Heart right ventricle (tissue), 16 donors: ENCODE measurements at places on chromosomes 1 and 21. TPM values are rescaled to one million over a fixed set of nuclear protein-coding genes. Genes with fewer than 3 reads are reported as not detected.
A peak's percentile ranks its signal among the peaks of the same experiment; 100 is the strongest.

The U2AF1 gene
- total RNA-seq = 12.4 TPM

The ADAMTSL4 gene
- 34.1 TPM for total RNA-seq

The IFI44 gene
- 15.0 TPM for total RNA-seq

The DYRK3 gene
- total RNA-seq = 13.8 TPM

The PDE4B gene
- 46.3 TPM for total RNA-seq

The FCRLA gene
- not detected for total RNA-seq

The MAP3K7CL gene
- total RNA-seq = 3.0 TPM

The C4BPB gene
- 0.57 TPM for total RNA-seq

The GPR3 gene
- total RNA-seq = 0.34 TPM

The SPEN gene
- total RNA-seq = 28.7 TPM

The CHIT1 gene
- total RNA-seq = not detected

The SH2D5 gene
- total RNA-seq = not detected

DNA sequence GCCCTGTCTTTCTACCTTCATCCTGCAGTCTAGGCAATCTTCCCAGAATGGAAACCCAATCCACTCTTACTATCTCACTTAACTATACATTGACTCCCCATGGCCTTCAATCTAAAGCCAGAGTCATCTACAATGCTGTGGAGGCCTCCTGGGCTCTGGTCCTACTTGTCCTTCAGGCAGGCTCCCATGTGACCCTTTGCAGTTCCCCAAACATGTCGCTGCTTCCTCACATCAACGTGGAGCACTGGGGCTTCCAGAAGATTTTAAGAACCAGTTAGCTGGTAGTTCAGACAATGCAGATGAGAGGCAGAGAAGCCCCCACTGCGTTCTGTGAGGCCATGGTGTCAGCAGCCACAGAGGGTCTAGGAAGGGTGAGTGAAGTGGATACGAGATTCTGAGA lies 18.6 kb downstream of the LYPD8 start:
- no peak overlapping the region for H3K4me3 ChIP-seq
- no peaks in the 10 kb centered on the region for H3K36me3 ChIP-seq
- DNase-seq = no peak

- H3K4me3 ChIP-seq = no peak overlapping the region
- no peak overlapping the region for H3K27ac ChIP-seq
- H3K27me3 ChIP-seq = no peaks in the 10 kb centered on the region
- DNase-seq = no peak
- H3K36me3 ChIP-seq = no peaks in the 10 kb centered on the region
These were observed 89.4 kb upstream of the B3GALT2 start for GRCh38 chr1:193275773-193276172.

- H3K27me3 ChIP-seq = no peaks in the 10 kb centered on the region
- H3K4me1 ChIP-seq = no peaks in the 10 kb centered on the region
- DNase-seq = no peak
- no peak overlapping the region for H3K4me3 ChIP-seq
- no peak overlapping the region for H3K27ac ChIP-seq
- H3K36me3 ChIP-seq = no peaks in the 10 kb centered on the region
These were observed 317.1 kb downstream of the DPYD start for GRCh38 chr1:97603776-97604175.

DNA sequence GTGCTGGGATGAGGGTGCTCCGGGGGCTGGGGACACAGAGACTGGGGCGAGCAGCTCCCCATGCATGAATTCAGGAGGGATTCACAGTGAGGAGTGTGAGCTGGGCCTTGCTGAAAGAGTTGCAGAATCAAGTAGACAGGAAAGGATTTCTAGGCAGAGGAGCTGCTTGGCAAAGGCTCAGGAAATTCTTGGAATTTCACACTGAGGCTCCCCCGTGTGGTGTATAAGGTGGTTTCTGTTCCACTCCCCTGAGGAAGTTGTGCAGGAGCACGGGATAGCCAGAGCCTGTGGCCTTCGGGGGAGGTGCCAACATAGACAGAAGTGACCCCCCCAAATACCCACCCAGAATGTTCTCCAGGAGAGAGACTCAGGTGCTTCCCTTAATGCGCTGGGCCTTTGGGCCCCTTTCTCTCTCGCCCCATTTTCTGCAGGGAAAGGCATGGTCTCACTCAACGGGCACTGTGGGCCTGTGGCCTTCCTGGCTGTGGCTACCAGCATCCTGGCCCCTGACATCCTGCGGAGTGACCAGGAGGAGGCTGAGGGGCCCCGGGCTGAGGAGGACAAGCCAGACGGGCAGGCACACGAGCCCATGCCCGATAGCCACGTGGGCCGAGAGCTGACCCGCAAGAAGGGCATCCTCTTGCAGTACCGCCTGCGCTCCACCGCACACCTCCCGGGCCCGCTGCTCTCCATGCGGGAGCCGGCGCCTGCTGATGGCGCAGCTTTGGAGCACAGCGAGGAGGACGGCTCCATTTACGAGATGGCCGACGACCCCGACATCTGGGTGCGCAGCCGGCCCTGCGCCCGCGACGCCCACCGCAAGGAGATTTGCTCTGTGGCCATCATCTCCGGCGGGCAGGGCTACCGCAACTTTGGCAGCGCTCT lies 58.5 kb upstream of the ACTL8 start:
- no peaks in the 10 kb centered on the region for H3K27me3 ChIP-seq
- no peak overlapping the region for H3K27ac ChIP-seq
- DNase-seq = peak; percentile 19

DNA sequence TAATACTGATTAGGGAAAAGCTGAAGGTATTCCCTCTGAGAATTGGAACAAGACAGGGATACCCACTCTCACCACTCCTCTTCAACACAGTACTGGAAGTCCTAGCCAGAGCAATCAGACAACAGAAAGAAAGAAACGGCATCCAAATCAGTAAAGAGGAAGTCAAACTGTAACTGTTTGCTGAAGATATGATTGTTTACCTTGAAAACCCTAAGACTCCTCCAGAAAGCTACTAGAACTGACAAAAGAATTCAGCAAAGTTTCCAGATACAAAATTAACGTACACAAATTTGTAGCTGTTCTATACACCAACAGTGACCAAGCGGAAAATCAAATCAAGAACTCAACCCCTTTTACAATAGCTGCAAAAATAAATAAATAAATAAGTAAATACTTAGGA lies 78.6 kb downstream of the EXTL2 start:
- no peaks in the 10 kb centered on the region for H3K36me3 ChIP-seq
- H3K27me3 ChIP-seq = no peaks in the 10 kb centered on the region
- H3K4me1 ChIP-seq = no peaks in the 10 kb centered on the region

DNA sequence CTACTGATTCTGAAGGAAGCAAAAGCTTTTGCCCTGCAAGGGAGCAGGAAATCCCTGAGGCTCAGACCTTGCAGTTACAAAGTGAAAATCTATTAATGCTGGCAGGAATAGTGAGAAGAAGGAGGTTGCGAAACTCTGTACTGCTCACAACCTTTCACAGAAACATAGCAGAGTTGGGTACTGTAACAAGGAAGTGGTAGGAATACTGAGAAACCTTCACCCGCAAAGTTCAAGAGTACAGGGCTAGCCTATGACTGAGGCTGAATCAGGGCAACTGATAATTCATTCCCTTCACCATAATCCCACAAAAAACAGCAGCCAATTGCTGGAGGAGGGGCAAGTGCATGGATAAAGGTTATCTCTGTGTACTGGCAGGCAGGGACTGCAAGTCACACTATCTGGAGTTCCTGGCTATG lies 23.9 kb upstream of the KCTD3 start:
- no peak overlapping the region for H3K27ac ChIP-seq
- no peaks in the 10 kb centered on the region for H3K27me3 ChIP-seq
- no peak overlapping the region for H3K4me3 ChIP-seq
- H3K36me3 ChIP-seq = no peaks in the 10 kb centered on the region

GRCh38 chr1:201171063-201172036 lies 17.1 kb upstream of the TMEM9 start:
- H3K36me3 ChIP-seq = no peaks in the 10 kb centered on the region
- H3K27ac ChIP-seq = peak overlapping the region; percentile 91
- no peaks in the 10 kb centered on the region for H3K27me3 ChIP-seq
- peak; percentile 47 for DNase-seq

GRCh38 chr1:231684356-231685244 lies 58.0 kb downstream of the DISC1 start:
- no peak overlapping the region for H3K27ac ChIP-seq
- H3K27me3 ChIP-seq = no peaks in the 10 kb centered on the region
- DNase-seq = no peak
- H3K36me3 ChIP-seq = no peaks in the 10 kb centered on the region
- no peaks in the 10 kb centered on the region for H3K4me1 ChIP-seq
- no peak overlapping the region for H3K4me3 ChIP-seq

- H3K36me3 ChIP-seq = no peaks in the 10 kb centered on the region
- H3K4me3 ChIP-seq = no peak overlapping the region
- no peaks in the 10 kb centered on the region for H3K27me3 ChIP-seq
- H3K4me1 ChIP-seq = peaks cover 3% of the 10 kb centered on the region
- no peak overlapping the region for H3K27ac ChIP-seq
These were observed 183.5 kb downstream of the RUNX1 start for GRCh38 chr21:34865400-34866241.

DNA sequence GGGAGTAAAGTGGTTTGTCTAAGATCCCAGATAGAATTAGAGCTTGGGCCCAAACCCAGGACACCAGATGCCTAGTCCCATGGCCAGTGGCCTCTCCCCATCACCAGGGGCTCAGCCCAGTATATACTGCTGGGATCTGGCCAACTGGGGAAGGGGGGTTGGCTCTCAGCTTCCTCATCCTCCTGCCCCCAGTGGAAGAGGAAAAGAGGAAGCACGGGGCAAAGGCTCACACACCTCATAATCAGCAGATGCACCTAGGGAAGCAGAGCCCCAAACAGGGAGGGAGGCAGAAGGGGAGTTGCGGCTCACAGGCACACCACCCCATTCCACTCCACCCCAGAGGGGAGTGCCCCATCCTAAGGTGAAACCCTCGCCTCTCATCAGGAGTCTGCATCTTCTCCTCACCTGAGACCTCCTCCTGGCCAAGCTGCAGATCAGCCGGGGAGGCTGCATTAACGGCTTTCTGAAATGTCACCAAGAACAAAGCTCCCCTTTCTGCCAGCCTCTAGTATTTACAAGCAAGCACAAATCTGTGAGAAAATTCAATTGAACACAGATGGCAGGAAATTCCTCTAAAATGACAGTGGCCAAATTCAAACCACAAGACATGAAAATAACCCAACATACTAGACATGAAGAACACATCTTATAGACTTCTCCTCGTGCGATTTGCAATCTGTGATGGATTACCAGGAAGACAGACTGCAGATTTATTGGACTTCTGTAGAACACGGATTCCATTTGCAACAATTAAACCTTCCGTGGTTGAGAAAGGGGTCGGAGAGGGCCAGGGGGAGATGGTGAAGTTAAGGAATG lies 82.8 kb downstream of the GLIS1 start:
- no peaks in the 10 kb centered on the region for H3K27me3 ChIP-seq
- H3K27ac ChIP-seq = no peak overlapping the region
- no peak overlapping the region for H3K4me3 ChIP-seq
- H3K36me3 ChIP-seq = no peaks in the 10 kb centered on the region
- no peak for DNase-seq

DNA sequence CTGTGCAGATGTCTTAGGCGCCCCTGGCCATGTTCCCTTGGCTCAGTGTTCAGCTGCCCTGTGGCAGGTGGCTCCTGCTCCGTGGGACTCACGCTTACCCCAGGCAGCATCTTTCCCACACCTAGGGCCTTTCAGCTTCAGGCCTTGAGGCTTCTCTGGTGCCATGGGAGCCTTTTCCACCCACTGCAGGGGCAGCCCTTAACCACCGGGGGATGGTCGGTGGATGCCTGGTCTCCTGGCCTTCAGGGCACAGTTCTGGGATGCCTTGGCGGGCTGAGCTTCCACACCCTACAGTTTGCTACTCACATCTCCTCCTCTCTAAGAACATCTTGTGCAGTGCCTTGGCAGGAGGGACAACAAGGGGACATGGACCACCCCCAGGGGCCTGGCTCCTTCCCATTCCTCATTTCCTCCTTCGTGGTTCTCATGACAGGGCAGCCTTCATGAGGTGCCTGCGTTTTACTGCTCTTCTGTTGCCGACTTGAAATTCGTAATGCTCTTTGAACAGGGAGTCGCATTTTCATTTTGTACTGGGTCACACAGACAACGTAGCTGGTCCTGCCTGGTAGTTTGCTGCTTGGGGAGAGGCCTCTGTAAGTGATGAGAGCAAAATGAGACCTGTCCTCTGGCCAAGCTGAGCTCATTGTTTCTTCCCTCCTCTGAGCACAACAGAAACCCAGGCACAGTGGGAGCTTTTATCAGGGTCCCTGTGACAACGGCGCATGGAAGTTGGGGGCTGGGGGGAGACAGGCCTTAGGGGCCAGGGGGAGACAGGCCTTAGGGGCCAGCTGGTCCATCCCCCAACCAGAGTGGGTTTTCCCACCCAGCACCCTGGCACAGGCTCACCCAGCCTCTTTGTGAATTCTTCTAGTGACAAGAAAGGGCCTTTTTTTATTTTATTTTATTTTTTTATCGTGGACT lies 62.0 kb upstream of the NEK2 start:
- no peak overlapping the region for H3K4me3 ChIP-seq
- H3K27ac ChIP-seq = no peak overlapping the region
- no peaks in the 10 kb centered on the region for H3K27me3 ChIP-seq
- no peaks in the 10 kb centered on the region for H3K4me1 ChIP-seq
- H3K36me3 ChIP-seq = no peaks in the 10 kb centered on the region

GRCh38 chr1:145758575-145758974 lies 39.3 kb downstream of the CD160 start:
- DNase-seq = no peak
- peaks cover 6% of the 10 kb centered on the region for H3K36me3 ChIP-seq
- peaks cover 7% of the 10 kb centered on the region for H3K4me1 ChIP-seq
- H3K27ac ChIP-seq = peak overlapping the region; percentile 16
- no peak overlapping the region for H3K4me3 ChIP-seq

- no peaks in the 10 kb centered on the region for H3K27me3 ChIP-seq
- no peak overlapping the region for H3K4me3 ChIP-seq
- no peaks in the 10 kb centered on the region for H3K36me3 ChIP-seq
- no peak overlapping the region for H3K27ac ChIP-seq
- H3K4me1 ChIP-seq = no peaks in the 10 kb centered on the region
- DNase-seq = no peak
These were observed 52.8 kb downstream of the IFI44 start for GRCh38 chr1:78702426-78702825.

DNA sequence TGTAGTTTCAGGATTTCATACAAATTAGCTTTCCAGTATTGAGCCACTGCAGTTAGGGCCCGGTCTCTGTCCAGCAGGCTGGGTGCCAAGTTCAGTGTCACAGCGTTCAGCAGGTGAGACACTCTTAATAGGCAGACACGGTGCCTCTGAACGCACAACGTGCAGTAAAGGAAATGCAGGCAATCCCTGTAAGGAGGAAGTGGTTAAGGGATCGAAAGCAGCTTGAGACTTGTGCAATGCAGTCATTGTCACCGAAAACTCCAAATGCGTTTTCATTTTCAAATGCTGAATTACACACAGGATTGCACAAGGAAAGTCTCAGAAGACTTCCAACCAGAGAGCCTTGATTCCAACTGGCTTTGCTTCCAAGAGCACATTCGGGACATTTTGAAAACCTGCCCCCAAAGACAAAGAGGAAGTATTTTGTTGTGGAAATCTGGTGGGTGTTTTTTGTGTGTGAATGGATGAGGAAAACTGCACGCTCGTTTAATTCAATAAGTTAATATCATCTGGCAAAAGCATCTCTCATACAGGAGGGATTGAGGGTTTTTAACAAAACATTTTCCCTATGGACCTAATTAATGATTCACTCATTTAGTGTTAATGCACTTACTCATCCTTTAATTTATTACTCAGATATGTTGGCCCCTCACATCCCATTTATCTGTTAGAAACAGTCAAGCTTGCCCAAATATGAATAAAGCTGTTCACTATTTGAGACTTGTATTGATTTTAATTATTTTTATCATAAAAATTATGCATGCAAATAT lies 61.6 kb downstream of the PTGS2 start:
- no peaks in the 10 kb centered on the region for H3K27me3 ChIP-seq
- H3K4me3 ChIP-seq = peak overlapping the region; percentile 30
- no peaks in the 10 kb centered on the region for H3K4me1 ChIP-seq
- DNase-seq = peak; percentile 8

- no peak overlapping the region for H3K4me3 ChIP-seq
- peaks cover 46% of the 10 kb centered on the region for H3K4me1 ChIP-seq
- H3K27ac ChIP-seq = no peak overlapping the region
- no peaks in the 10 kb centered on the region for H3K36me3 ChIP-seq
- DNase-seq = no peak
These were observed 30.0 kb upstream of the MACF1 start for GRCh38 chr1:39174390-39175081.
